ENCODE measurements at places on chromosomes 16 and 17.

DNA sequence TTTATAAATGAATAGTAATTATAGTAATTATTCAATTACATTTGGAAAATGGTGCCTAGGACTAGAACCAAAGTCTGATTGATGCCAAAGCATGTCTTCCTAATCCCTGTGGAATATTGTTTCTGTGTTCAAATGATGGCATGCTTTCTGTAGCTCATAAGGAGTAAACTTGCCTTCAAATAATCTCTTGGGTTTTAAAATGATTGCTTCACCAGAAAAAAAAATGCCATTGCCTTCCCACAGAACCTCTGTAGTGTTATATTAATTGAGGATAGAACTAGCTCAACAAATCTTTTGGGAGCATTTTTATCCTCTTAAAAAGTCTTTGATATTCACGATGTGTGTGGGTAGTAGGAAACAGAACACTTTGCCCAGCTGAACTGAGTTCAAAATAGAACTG lies 7.7 kb upstream of the TMEM100 start:
- no peak for DNase-seq

- peak; percentile 10 for DNase-seq
Observed at GRCh38 chr16:22098405-22099255, 6.3 kb downstream of the VWA3A start.

GRCh38 chr17:48500435-48501426 lies 30.1 kb downstream of the HOXB1 start:
- no peak for DNase-seq

DNA sequence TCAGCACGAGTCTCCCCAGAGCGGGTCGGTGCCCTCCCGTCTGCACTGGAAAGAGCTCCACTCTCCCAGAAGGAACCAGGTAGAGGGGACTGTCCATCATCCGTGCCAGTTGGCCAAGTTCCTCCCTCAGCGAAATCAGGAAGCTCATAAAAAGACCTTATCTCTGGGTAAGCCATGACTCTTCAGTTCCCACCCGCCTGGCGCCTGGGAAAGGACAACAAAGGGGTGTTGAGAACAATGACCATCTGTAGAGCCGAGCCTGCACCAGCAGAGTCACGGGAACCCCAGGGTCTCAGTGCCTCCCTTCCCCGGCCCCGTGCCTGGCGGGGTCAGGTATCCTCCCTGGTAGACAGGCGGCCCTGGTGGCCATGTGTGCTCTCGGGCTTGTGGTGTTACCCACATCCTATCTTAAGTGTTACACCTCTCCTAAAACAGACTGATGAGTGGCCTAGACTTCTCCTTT lies 190.7 kb downstream of the AXIN2 start:
- no peak for DNase-seq

- DNase-seq = no peak
Observed at GRCh38 chr16:73506568-73507056, 458.7 kb upstream of the ZFHX3 start.

- DNase-seq = no peak
Observed at GRCh38 chr16:16014329-16015224, 65.2 kb downstream of the ABCC1 start.

Data from AG09319 (cell line).